CD4-positive, alpha-beta T cell treated with Interleukin-4 for 1 hour (primary cell): ENCODE measurements at places on chromosomes 2 and 18.
A peak's percentile ranks its signal among the peaks of the same experiment; 100 is the strongest.

DNA sequence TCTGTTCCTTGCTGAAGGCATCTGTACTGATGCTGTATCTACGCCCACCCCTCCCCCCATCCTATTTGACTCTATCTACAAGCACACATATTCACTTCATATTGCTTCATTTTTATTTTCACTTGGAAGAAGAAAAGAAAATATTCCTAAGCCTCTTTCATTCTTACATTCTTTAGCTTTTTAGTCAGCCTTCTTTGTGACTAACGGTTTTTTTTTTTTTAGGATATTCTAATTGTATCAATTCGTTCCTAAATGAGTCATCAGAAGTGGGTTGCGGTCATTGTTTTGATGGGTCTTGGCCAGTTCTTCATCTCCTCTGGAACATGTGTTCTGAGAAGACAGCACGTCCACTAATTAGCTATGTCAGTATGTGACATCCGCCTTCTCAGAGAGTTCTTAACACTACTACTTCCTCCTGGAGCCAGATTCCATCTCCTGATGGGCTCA lies 88.7 kb downstream of the MYO1B start:
- no peak for DNase-seq

- DNase-seq, result no peak
Observed at GRCh38 chr2:141666191-141666590, 464.6 kb downstream of the LRP1B start.

GRCh38 chr2:158745866-158746382 lies 49.2 kb upstream of the DAPL1 start:
- no peak for DNase-seq

- no peak for DNase-seq
Observed at GRCh38 chr2:100891906-100892642, 72.1 kb downstream of the NPAS2 start.

GRCh38 chr2:121649149-121649595 lies at the start of gene CLASP1:
Gene CLASP1, minus strand, starts transcription at chr2:121649462. Its CDS starts 43,567 bp downstream, at chr2:121605895.
- no peak for DNase-seq

GRCh38 chr2:174300114-174300513 lies 34.6 kb upstream of the SP9 start:
- DNase-seq, result no peak

DNA sequence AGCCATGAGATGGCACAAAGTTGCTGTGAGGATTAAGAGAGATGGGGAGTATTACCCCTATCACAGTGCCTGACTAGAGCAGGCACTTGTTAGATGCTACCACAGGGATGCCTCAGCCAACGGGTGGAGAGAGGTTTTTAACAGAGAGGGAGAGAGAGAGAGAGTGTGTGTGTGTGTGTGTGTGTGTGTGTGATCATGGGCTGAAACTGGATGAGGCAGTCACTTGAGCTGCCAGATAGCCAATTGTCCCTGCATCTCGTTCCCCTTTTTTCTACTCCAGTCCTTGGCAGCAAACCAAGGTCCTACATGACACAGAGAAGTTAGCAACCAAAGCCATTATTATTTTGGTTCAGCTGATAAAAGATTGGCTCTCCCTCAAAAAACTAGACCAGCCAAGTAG lies 3.0 kb downstream of the CD8A start:
- peak; percentile 40 for DNase-seq

- no peak for DNase-seq
Observed at GRCh38 chr2:52390651-52391050, 1358.7 kb upstream of the NRXN1 start.

- no peak for DNase-seq
Observed at GRCh38 chr18:69484699-69485396, 84.2 kb downstream of the DOK6 start.
